HuH-7 (cell line): ENCODE measurements at places on chromosomes 3 and 15.

DNA sequence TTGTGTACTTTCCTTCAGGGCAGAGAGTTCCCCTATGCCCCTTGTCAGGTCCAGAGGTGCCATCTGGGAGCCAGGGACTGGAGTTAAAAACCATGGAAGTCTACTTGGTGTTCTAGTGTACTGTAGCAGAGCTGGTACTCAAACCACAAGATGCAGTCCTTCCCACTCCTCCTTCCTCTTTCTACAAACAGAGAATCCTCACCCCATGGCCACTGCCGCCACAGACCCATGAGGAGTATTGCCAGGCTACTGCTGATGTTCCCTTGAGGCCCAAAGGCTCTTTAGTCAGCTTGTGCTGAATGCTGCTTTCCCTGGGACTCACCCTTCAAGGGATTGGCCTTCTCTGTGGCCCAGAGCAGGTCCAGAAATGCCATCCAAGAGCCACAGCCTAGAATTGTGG lies 229.2 kb upstream of the ZPLD1 start:
- no peak for DNase-seq

DNA sequence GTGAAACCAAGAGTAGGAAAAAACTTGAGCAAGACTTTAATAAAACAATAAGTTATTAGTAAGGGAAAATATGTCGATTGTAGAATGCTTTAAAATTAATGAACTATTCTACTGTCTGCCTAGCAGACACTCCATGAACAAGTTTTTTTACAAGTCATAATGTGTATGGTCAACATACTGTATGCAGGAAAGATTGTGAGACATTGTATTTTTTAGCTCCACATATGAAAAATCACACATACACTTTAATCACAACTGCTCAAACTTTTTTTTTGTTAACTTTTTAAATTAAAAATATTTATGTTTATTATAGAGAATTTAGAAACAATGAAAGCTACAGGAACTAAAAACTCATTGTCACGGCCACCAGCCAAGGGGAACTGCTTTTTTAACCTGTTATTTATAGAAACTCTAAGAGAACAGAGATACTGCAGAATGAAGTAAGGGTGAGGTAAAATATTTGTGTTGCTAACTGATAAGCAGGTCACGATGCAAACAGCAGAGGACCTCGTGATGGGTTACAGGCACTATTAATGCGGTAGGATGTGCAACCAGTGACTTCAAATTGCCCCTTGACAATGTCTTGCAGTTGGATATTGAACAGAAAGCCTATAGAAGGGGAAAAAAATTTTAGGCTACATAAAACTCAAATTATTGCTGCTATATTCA lies 53.0 kb downstream of the THSD4 start:
- no peak for DNase-seq

DNA sequence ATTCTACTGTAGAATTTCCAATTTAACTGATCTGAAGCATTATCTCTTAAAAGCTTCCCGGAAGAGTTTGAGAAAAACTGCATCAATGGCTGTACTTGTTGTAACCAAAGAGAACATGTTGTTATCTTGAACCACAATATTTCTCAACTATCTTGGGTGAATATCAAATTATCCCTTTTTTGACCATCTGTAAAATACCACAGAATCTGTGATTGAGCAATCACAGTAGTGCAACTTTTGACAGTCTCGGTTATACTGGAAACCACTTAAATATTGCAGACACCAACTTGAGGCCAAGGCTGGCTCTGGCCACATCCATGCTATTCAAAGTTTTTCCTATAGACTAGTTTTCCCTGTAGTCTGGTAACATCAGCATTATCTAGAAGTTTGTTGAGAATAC lies 842.8 kb upstream of the EPHA6 start:
- no peak for DNase-seq

DNA sequence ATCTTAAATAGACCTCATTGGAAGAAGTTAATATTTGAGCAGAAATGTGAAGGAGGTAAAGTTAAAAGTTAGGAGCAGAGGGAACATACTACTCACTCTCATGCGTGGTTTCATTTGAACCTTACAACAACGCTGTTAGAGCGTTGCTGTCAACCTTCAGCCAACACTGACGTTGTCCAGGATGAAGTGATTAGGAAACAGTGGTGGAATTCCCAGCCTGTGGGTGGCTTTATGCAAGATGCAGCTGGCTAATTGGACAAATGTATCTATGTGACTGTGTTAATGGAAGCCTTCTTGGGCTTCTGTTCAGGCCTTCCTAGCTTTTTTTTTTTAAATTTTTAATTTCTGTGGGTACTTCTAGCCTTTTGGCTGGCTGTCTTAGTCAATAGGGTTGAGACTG lies 40.5 kb downstream of the PTPRG start:
- DNase-seq = no peak

DNA sequence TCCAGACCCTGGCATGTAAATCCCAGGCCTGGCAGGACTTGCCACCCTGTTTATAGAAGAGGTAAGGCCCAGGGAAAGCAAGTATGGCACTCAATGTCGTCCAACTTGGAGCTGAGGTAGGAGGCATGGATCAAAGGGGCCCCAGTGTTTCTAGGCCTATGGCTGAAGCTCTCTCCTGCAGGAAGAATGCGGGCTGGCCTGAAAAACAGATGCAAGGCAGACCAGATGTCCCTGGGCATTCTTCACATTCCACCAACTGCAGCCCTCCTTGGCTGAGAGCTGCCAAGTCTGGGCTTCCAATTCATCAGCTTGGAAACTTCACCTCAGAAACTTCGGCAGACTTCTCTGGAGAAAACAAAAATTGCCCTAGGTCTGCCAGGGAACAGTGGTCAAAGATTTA lies 22.2 kb downstream of the MESD start:
- no peak for DNase-seq

DNA sequence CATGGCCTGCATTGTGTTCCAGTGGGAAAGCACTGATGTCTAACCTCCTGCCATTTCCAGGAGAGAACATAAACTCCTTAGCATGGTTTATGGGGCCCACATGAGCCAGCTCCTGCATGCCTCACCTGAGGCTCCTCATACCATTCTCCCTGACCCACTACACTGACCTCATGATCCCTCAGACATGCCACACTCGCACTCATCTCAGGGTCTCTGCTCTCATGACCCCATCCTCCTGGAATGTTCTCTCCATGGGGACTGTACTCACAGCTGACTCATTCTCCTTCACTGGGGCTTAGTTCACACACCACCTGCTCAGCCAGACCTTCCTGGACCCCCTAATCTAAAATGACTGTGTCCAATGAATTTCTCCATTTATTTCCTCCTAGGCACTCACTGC lies 4.0 kb upstream of the LMCD1 start:
- no peak for DNase-seq

GRCh38 chr3:37173806-37174205 lies 576 bp downstream of the LRRFIP2 start:
- DNase-seq = no peak

GRCh38 chr15:80060356-80061006 lies 1.0 kb downstream of the ZFAND6 start:
- no peak for DNase-seq

DNA sequence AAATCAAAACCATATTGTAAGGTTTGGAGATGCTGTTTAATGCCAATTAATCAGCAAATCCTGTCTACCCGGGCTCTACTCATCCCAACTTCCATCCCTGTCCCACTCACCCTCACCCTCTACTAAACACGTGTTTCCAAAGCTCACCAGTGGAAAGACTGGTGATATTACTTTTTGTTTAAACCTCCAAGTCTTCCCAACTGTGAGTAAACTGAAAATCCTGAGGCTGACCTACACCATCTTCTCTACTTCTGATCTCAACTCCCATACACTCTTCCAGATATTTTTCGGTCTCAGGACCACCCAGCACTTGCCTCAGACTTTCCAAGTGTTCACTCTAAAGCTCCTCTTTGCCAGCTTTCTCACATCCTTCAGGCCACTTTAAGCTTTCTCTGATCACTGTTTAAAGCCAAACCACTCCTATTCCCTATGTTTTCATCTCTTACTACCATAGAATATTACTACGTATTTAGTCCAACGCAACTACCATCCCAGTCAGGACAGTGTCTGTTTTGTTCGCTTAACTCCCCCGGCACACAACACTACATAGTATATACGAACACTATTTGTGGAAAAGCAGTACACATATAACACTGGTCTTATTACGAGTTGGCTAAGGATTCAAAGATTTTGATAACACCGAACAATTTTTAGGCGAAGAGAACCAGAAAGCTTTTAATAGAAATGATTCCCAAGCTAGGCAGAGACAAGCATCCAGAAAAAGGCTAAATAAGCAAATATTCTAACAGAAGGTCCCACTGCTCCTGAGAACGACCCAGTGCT lies 684 bp downstream of the RPL4 start:
- no peak for DNase-seq

GRCh38 chr3:125067225-125067624 lies 11.4 kb upstream of the HEG1 start:
- DNase-seq = no peak

GRCh38 chr15:44836094-44836493 lies 99.8 kb downstream of the TRIM69 start:
- DNase-seq = no peak

GRCh38 chr3:194103983-194104751 lies 31.8 kb upstream of the HES1 start:
- DNase-seq = no peak

DNA sequence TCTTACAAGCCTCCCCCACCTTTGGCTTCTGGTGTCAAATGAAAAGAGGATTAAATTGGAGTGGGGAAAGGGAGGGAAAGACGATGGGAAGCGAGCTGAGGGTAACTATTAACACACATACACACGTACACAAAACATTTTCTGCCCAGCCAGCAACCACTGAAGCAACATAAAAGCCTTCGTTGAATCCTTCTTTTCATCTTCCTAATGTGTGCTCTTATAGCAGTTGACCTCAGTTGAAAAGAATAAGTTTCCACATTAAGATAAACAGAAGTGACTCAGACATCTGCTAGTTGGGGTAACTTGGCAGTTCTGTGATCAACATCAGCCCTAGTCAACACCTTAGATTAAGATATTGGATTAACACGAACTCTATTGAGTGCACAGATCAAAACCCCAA lies 558.5 kb downstream of the MECOM start:
- DNase-seq = no peak

DNA sequence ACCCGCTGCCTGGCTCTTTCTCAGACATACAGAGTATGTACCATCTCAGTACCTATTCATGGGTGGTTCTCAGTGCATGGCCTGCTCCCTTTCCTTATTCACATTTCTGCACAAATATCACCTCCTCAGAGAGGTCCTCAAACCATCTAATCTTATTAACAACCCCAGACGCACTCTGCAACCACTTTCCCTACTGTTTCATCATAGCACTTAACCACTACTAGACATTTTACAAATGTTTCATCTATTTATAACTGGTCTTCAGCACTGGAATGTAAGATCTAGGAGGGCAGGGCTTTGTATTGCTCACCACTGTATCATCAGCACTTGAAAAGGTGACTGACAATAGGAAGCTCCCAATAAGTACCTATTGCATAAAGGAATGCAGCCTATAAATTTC lies 45.1 kb downstream of the TNIK start:
- DNase-seq = no peak

DNA sequence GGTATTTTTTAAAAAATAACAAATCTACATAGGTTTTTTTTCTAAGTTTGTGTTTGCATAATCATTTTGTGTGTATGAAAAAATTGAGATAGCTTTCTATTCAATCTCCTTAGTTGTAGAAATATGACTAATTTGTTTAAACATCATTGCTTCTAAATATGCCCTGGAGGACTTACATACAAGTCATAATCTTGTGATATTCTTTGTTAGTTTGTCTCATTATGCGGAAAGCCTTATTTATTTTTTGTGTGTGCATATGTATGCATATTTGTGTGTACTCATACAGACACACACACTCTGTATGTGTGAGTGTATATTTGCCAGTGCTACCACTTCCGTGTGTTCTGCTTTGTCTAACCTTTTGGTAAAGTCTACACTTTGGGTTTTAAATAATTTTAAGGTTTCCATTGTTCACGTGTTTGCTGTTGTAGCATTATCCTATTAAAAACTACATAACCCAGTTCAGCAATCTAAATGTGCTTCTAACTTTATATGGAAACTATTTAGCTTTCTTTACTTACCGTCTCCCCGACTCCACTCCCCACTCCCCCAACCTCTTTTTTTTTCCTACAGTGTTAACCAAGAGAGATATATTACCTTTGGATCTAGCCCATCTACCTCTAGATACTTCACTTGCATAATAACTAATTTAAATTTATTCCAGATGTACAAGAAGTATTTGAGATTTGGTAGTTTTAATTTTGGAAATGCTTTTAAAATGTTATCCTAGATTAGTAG lies 111.7 kb downstream of the FNDC3B start:
- DNase-seq = no peak

DNA sequence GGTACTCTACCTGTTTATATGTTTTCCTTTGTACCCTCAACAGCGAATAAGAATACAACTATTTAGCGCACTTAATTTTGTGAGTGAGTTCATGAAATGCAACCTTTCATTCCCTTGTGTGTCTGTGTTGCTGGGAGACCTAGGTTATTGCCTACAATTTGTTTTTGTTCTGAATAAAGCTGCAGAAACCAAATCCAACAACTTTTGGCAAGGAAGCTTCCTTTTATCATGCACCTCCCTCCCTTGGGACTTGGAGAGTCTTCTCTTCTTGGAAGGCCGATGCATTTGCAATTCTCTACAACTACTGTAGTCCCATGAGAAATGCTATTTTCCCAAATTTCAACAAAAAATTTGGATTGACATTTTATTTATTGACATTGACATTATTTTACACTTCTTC lies 1002.4 kb upstream of the CADM2 start:
- DNase-seq = no peak

DNA sequence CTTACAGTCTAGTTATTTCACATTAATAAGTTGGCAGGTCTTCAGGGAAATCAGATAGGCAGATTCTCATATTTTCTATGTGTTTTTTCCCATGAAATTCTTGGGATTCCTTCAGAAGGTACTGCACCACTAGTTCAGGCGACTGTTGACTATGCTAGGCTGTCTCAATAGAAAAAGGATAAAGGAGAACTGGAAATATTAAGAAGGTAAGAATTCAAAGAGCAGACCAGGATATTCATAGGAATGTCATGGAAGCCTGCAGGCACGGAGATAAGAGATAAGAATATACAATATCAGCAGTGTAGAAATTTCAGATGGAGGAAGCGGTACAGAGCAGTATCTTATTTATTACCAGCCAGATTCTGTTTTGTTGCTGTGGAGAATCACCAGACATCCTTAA lies 432.1 kb upstream of the MDFIC2 start:
- DNase-seq = no peak

DNA sequence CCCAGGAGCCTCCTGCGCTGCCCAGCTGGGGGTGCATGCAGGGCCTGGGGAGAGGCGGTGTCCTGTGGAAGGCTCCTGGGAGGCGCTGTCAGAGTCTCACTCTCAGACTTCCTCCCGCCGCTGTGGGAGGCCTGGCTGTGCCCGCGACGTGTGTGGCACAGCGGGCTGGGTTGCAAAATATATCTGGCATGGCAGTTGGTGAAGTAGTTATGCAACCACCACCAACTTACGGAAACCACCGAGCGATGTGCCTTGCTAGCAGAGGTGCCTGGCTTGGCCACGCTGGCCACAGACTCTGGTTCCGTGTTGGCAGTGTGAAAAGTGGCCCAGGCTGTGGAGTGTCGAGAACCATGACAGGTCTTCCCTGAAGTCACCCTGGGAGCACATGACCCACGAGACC lies 30.6 kb upstream of the GATA2 start:
- DNase-seq = no peak

GRCh38 chr3:71510510-71510909 lies 73.0 kb downstream of the FOXP1 start:
- peak; percentile 12 for DNase-seq

- no peak for DNase-seq
Measured at GRCh38 chr15:93126148-93126547, 37.1 kb upstream of the RGMA start.
